Smooth muscle cell of bladder (primary cell): ENCODE measurements at places on chromosomes 11 and 22. TPM values are rescaled to one million over a fixed set of nuclear protein-coding genes. Genes with fewer than 3 reads are reported as not detected.

The DDI1 gene
- total RNA-seq, result under 0.01 TPM in 1 of 2 replicates, not detected in the other

The BTBD18 gene
- not detected in 2 replicates for total RNA-seq

The SLC17A6 gene
- not detected in 2 replicates for total RNA-seq

The CSNK2A3 gene
- 1.00 and 1.1 TPM in 2 replicates for total RNA-seq

The TRPC6 gene
- 0.09 and 0.28 TPM in 2 replicates for total RNA-seq

The ZC3H7B gene
- total RNA-seq, result 57.3 and 58.1 TPM in 2 replicates

The KCNA4 gene
- total RNA-seq, result not detected in 2 replicates

The OR5A1 gene
- not detected in 2 replicates for total RNA-seq

The CHST1 gene
- total RNA-seq, result 0.14 and 0.37 TPM in 2 replicates

The CRYBB2 gene
- total RNA-seq, result not detected in 2 replicates

The MUC2 gene
- not detected in 2 replicates for total RNA-seq
